ENCODE measurements at places on chromosomes 2 and 18.

DNA sequence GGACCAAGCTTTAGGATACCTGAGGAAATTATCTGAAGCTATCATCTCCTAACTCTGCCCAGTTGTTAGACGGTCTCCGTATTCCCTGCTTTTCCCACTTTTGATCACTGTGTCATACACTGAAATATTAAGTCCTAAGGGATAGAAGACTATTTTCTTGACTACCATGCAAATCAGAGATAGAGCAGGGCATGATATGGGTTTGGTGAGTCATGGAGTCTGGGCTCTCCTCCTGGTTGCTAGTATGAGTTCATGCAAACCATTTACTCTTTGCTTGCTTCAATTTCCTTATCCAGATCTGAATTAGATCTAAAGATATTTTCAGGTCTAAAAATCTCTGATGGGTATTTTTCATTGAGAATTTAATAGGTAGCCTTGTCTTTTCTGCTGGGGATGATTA is 55.0 kb downstream of the EHBP1 start:
- no peak for DNase-seq

GRCh38 chr2:127140538-127140937 is 33.6 kb upstream of the BIN1 start:
- no peak for DNase-seq

DNA sequence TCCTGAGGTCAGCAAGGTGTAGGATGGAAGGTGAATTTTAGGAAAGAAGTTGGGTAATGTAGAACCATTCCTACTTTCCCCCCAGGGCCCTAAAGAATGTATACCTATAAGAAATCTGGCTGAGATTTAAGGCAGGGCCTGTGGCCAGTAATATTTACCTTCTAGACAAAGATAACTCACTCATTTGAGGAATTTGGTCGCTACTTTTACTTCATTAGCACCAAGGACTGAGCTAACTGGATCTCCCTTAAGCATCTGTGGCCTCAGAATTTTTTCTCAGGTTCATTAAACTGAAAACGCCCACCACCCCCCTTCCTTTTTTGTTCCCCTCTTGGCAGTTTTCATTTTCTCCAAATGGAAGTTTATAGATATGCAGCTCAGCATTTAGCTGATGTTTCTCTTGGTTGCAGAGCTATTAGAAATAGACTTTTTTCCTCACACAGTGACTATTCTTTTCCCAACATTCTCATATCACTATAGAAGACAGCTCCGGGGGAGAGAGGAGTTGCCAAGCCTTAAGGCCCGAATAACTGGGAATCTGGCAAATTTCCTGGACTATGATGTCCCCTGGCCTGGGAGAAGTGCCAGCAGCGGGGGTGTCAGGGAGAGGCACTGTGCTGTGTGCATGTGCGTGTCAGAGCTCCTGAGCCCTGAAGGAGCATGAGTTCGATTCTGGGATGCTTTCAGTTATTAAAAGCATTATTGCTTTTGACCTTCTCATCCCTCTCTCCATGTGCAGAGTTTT is 310.9 kb downstream of the PRKCE start:
- DNase-seq, result no peak

DNA sequence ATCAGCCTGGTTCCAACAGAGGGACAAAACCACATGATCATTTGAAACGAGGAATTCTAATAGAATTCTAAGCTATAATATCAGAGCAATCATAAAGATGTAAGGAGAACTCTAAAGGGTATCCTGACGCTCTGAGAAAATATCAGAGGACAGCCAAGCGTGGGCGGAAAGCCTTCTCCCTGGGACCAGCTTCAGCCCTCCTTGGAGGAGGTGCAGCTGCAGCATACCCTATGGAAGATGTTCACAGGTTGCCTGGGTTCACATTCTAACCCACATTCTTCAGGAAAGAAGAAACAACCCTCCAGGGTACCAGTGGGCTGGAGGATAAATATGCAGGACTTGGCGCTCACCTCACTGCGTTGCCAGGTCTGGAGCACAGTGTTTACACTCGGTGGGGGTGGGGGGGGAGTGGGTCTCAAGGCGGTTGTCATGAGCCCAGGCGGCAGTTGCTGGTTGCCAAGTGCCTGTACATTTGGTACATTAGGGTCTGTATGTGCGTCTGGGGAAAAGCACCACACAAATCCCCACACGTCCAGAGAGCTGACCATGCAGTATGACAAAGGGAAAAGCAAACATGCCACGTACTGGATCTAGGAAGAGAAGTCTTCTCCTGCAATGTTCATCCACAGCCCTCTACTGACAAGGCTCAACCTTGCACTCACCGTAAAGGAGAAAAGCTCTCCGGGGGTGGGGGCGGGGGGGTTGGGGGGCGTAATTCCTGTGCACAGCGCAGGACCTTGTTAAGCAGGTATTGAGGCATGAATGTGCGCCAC is 80.5 kb downstream of the CDH19 start:
- no peak for DNase-seq

GRCh38 chr2:106581755-106582147 is 94.6 kb downstream of the CD8B2 start:
- DNase-seq, result no peak

- peak; percentile 58 for DNase-seq
Measured at GRCh38 chr2:216519154-216519762, 20.6 kb downstream of the RPL37A start.

DNA sequence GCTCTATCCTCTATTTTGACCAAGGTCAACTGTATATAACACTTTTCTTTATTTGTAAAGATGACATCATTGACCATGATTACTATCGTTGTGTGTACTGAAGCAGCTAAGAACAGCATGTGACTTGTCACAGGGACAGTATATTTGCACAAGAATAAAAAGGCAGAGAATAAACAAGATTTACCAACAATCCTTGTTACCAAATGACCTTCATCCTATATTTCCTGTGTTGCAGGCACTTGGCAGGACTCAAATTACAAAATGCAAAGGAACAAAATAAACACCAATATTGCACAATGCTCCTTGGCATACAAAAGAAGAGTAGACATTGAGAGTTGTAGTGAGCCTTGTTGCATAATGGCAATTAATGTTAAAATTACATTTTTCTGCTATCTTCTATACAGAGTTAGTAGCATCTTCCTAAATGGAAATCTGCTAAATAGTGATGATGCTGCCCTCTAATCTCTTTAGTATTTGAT is 61.8 kb downstream of the RFTN2 start:
- DNase-seq, result no peak

GRCh38 chr18:41624460-41624859 is 330.6 kb upstream of the PIK3C3 start:
- DNase-seq, result no peak

DNA sequence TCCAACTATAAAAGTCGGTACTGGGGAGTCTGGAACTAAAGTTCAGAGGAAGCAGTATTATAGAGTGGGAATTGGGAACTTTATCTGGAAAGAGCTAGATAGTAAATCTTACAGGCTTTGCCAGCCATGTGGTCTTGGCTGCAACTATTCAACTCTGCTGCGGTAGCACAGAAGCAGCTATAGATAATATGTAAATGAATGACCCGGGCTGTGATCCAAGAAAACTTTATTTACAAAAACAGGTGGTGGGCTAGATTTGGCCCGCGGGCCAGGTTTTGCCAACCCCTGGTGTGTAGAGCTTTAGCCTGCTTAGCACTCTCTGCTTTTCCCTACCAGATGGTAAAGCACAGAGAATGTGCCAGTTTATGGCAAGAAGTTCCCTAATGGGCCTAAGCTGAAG is 70.8 kb downstream of the TNP1 start:
- DNase-seq, result peak; percentile 91

DNA sequence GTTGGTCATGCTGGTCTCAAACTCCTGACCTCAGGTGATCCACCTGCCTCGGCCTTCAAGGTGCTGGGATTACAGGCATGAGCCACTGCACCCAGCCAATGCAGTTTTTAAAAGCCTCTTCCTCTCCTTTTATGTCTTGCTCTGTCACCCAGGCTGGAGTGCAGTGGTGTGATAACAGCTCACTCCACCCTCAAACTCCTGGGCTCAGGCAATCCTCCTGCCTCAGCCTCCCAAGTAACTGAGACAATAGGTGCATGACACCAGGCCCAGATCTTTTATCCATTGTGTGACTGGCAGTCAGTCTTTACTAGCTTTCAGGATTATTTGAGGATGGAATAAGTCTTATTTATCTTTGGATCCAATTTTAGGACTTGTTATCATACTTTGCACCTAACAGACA is 13.2 kb downstream of the KCTD18 start:
- no peak for DNase-seq

- DNase-seq, result no peak
Measured at GRCh38 chr2:164692114-164692513, 70.8 kb upstream of the GRB14 start.

- DNase-seq, result no peak
Measured at GRCh38 chr2:197929008-197929885, 124.9 kb downstream of the PLCL1 start.

GRCh38 chr2:170177950-170178781 is at the start of gene MYO3B:
Gene MYO3B (plus strand): TSS chr2:170178147. CDS start chr2:170178288, 141 bp downstream.
- DNase-seq, result no peak
